ENCODE measurements at places on chromosomes 1 and 21.

DNA sequence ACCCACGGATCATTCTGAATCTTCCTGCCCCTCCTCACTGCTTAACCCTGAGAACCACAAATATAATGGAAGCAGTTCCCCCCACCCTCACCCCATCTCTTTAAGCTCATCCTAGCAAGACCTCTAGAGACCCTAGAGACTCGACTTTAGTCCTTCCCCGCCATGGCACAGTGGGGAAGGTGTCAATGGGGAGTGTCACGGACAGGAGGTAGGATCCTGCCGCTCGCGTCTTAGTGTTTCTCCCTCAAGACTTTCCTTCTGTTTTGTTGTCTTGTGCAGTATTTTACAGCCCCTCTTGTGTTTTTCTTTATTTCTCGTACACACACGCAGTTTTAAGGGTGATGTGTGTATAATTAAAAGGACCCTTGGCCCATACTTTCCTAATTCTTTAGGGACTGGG is 677 bp upstream of the PMF1 start:
- no peak for DNase-seq

DNA sequence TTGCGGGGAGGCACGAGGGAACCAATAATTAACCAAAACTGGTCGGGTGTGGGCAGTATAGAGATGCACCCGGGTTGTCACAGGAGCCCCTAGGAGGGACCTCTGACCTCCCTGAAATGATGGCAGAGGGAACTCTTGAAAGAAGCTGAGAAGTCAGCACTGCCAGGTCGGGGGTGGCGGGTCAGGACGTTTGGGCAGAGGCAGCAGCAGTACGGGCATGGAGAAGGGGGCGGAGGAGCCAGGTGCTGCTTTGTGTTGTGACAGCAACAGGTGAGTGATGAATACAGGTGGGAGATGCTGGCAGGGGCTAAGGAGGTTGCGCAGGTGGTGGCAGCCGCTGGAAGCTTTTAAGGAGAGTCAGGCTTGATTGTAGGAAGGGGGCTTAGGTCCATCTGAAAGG is 11.7 kb downstream of the TNFRSF1B start:
- no peak for DNase-seq

DNA sequence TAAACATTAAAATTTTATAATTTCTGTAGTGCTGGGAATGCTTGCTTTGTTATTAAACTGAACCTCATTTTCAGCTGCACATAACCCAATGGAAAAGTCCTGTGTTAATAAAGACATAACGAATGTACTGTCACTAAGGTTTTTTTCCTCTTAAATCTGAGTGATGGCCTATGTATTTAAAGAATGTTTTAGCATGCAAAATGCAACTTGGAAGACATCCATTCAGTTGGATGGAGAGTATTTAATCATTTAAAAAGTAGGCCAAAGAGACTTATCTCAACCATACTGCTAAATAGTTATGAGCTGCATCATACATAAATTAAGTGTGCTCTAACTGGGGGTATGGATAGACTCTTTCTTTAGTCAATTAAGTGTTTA is 48.5 kb downstream of the RWDD3 start:
- DNase-seq = no peak

DNA sequence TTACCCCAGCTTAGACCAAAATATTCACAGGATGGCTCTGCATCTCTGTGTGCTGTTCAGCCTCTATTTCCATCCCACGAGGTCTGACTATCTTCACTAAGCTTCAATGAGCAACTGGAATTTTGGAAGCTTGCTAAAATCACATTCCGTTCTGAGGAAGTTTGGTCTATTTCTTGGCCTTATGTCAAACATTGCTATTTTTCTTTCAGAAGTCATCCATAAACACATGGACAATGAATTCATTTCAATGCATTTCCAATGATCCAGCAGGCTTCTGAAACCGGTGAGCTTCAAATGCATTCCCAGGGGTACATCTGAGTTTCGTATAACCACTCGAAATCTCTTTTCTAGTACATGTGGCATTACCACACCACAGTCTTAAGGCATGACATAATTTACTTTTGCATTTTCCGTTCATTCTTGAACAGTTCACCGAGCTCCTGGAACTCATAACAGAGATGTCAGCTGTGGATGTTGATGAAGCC is 294.1 kb upstream of the KAZN start:
- DNase-seq = no peak

DNA sequence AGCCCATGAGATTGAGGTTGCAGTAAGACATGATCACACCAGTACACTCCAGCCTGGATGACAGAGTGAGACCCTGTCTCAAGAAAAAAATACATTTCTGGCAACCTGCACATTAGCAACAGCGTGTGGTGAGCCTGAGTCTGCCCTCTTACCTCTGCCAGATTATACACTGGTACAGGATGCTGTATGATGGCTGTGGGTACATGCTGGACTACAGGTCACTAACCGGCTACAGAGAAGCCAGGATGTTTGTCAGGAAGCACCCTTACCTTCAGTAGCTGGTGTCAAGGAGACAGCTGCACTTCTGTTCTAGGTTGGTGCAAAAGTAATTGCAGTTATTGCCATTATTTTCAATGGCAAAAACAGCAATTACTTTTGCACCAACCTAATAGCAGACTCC is 575.7 kb downstream of the NPHP4 start:
- DNase-seq = no peak

GRCh38 chr1:43902058-43902831 is 31.4 kb upstream of the ARTN start:
- no peak for DNase-seq

DNA sequence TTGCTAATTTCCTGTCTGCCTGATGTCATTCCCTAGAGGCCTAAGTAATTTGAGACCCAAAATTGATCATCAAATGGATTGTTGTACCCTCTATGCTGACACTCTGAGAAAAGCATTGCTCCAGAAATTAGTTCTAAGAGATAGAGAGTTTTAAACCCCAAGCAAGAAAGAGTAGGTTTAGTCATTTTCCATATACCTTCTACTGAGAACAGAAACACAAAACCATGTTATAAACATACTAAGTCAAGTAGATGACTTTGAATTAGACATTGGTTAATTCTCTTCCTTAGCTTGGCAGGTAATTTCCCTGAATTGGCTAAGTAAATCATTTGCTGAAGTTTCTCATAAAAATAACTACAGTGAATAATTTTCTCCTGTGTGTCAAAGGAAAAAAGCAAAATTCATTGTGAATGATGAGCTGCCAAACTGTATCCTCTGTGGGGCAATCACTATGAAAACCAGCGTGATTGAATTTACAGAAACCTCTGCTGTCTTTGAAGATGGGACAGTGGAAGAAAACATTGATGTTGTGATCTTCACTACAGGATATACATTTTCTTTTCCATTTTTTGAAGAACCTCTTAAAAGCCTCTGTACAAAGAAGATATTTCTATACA is 20.1 kb downstream of the FMO4 start:
- DNase-seq = no peak

- DNase-seq = peak; percentile 74
Observed at GRCh38 chr1:23103001-23103889, 65.4 kb downstream of the LUZP1 start.

DNA sequence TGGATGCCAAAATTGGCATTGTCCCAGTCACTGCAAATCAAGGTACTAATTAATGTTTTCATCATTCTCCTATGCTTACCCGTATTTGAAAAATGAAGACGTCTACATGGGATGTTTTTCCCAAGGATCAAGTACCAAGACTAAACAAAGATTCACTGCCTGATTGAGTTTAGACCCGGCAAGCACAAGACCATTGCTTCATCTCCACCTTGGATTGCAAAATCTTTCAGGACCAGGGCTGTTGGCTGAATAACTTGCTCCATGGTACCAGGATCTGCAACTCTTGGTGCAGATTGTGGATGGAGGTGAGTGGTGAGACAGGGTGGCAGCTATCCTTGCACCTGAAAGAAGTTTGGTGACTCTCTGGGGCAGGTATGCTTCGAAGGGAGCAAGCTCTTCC is 122.5 kb upstream of the ETS2 start:
- no peak for DNase-seq

All from CD4-positive, alpha-beta T cell treated with Interleukin-2 at 100 ng/mL for 4 hours (primary cell).